ENCODE measurements at places on chromosomes 6 and 20. TPM values are rescaled to one million over a fixed set of nuclear protein-coding genes. Genes with fewer than 3 reads are reported as not detected.

DNA sequence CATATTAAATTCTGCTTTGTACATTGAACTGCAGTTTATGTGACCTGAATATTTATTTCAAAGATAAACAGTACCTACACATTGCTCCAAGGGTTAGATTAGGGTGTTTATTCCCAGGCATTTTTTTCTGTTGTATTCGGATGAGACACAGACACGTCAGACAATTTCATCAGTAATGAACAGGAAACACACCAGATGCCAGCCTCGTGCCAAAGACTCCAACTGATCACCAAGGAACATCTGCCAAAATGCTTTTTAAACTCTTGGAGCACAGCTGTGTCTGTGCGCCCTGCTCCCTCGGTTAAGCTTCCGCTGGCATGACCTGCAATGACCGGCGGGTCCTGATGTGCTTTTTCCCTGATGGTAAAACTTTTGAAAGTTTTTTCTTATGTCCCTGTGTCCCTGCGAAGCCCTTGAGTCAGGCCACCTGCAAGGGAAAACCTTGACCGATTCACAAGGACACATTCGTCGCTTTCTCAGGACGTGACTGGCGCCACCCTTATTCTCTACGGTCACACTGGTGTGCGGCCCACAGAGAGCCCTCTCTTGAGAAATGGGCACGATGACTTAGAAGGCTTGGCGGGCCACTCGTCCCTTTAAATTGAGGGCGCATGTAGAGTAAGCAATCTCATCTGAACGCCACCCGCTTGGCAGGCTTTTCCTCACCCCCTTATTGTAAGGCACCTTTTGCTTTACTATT is 173.9 kb downstream of the QKI start:
- no peak for DNase-seq

GRCh38 chr6:13557841-13558240 is 16.6 kb upstream of the SIRT5 start:
- DNase-seq = no peak

DNA sequence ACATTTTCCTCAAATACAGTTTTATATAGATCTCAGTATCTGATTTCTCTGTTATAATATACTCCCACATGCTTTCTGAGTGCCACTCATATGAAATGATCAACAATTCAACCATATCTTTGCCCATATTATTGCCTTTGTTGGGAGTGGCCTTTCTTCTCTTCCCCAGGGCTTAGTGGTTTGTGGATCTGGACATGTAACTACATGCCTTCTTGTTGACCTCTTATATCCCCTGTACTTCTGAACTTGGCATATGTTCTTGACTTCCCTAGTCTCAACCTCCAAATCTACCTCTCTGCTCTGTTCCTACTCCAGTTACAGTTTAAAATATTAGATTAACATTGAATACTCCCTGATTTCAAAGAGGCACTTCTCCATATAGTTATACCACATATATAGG is 34.3 kb upstream of the PRIM2 start:
- DNase-seq = no peak

- DNase-seq = peak; percentile 42
Measured at GRCh38 chr6:163790266-163790840, 375.8 kb downstream of the QKI start.

PTK6 gene
- 3.4 TPM for polyA plus RNA-seq

DNA sequence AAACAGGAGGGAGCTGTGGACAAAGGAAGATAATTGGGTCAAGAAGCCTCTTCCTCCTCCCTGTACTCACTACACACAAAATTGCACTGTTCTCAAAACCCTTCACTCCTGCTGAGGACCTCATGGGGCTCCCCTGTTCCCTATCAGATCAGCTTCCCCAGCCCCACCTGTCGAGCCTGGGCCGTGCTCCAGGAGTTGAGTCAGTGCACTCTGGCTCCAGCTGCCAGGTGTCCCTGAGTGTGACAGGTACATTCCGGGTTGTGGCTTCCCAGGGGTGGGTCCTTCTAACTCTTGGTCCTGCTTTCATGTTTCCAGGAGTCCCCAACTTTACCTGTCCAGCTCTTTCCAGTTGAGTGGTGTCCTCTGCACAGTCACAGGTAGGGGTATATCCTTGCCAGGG is 8.4 kb downstream of the RAB5IF start:
- DNase-seq = no peak

MYLIP gene
- 40.6 TPM for polyA plus RNA-seq

DNA sequence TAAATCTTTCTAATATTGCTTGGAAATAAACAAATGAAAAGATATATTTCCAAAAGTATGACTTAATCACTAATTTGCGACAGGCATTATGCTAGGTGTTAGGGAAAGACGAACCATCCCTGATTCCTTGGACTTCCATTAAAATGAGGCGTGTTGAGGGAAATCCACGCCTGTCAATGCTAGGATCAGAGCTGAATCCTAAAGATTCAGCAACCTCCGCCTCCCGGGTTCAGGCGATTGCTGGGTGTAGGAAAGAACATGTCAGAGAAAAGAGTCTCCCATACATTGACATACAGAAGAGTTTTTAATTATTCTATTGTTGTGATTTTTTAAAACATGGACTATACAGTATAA is 16.8 kb upstream of the PRSS16 start:
- DNase-seq = no peak

ZNF831 gene
- 0.18 TPM for polyA plus RNA-seq

Measured in urinary bladder (tissue), 4 donors.